ENCODE measurements at places on chromosomes 13 and 19.

- no peak for DNase-seq
Measured at GRCh38 chr13:88377852-88378251, 706.7 kb downstream of the SLITRK5 start.

GRCh38 chr13:46637213-46637612 is 84.2 kb downstream of the LRCH1 start:
- DNase-seq: no peak

DNA sequence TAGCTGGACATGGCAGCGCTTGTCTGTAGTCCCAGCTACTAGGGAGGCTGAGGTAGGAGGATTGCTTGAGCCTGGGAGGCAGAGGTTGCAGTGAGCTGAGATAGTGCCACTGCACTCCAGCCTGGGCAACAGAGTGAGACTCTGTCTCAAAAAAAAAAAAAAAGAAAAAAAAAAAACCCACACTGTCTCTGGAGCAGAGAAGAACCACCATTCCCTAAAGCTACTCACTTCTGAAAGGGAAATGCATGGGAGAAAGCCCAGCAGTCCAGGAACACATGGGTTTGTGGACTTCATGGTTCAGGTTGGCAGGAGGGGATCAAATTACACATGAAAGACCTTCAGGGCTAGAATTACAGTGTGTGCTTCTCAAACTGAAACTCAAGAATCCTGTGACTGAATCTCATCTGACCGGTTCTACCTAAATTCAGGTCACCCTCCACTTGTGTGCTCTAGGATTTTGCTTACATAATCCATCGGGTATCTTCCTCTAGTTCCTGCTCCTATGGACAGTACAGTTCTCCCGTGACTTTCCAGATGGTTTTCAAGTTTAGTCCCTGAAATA is 30.2 kb upstream of the CPB2 start:
- DNase-seq: no peak

- DNase-seq: no peak
Measured at GRCh38 chr13:35378939-35379338, 97.5 kb downstream of the MAB21L1 start.

- no peak for DNase-seq
Measured at GRCh38 chr19:51514866-51515481, 13.4 kb upstream of the SIGLEC12 start.

GRCh38 chr19:10037809-10038208 is 24.5 kb downstream of the RDH8 start:
- no peak for DNase-seq

GRCh38 chr19:29547361-29547960 is 21.7 kb downstream of the VSTM2B start:
- DNase-seq: no peak

DNA sequence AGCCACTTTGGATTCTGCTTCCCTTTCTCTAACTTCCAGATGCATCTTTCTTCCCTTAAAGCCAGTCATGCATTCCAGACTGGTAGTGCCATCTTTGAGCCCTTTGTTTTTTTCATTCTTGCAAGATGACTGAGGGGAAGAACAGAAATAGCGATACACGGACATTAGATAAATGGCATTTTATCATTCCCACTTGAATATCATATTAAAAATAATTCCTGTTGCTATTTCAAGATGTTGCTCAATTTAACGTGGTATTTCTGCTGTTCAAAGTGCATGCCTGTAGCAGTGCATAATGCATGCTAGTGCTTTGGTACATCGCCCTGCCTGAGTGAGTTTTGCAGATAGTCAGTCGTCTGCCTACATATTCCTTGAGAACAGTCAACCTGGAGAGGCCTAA is 140.6 kb upstream of the FRY start:
- no peak for DNase-seq

- no peak for DNase-seq
Measured at GRCh38 chr13:114082849-114083645, 49.4 kb downstream of the RASA3 start.

DNA sequence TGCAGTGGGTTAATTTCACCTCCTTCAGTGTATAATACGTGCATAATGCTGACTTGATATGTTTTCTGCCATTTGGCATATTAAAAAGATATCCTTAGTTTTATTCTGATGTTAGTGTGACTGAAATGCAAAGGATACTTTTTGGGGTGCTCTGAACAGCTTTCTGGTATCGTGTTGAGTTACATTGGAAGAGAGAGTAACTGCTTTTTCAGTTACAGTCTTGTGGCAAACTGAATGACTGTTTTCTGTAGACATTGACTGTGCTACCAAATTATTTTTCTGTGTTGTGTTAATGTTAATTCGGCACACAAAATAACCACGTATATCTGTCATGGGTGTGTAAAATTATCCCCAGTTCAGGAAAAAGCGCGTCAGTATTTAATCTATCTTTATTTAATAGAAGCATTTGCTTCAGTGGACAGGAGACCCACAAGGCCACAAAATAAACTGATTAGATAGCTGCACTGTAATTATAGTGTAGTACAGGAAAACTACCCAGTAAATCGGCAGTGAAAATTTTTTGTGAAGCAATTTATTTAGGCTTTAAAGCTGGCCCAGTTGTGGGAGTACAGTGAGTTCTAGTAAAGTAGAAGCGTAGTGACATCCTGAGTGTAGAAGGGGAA is 2.5 kb downstream of the URI1 start:
- no peak for DNase-seq

- DNase-seq: no peak
Measured at GRCh38 chr13:40160618-40161350, 505.3 kb downstream of the COG6 start.

DNA sequence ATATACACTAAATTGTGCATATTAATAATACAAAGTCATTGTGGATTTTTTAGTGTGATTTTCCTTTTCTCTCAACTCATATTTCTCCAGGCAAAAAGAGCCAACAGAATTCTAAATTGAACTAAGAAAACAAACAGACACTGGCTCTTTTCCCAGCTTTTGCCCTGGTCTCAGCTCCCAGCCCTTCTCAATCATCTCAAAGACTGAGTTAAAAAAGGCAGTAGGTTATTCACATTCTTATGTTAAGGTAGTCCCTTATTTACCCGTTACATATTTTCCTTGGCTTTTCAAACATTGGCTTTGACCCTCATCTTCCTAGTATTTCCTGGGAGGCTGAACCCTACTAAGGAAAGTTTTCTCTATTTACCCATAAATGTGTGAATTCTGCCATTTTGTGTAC is 753.6 kb downstream of the LIG4 start:
- DNase-seq: no peak

GRCh38 chr13:98984983-98985382 is 7.1 kb upstream of the DOCK9 start:
- DNase-seq: no peak

DNA sequence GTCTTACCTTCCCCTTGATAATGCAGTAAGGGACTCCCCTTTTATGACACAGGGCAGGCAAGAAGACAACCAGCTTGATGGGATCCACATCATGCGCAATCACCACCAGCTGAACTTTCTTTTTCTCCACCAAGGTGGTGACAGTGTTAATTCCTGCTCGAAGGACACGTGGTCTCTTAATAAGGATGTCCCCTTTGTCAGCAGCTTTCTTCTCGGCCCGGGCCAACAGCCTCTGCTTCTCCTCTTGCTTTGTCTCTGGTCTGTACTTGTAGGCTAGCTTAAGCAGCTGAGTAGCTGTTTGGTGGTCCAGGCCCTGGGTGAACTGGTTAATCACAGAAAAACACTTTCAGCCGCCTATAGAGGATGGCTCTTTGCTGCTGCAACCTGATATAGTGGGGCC is 8.0 kb downstream of the ZNF431 start:
- DNase-seq: no peak

GRCh38 chr19:21705393-21705792 is 62.0 kb downstream of the ZNF100 start:
- no peak for DNase-seq

- no peak for DNase-seq
Measured at GRCh38 chr13:112969692-112970338, 801 bp downstream of the MCF2L start.

- DNase-seq: no peak
Measured at GRCh38 chr19:51719251-51719988, 4.4 kb downstream of the HAS1 start.

- DNase-seq: no peak
Measured at GRCh38 chr13:78046331-78046730, 127.7 kb upstream of the EDNRB start.

DNA sequence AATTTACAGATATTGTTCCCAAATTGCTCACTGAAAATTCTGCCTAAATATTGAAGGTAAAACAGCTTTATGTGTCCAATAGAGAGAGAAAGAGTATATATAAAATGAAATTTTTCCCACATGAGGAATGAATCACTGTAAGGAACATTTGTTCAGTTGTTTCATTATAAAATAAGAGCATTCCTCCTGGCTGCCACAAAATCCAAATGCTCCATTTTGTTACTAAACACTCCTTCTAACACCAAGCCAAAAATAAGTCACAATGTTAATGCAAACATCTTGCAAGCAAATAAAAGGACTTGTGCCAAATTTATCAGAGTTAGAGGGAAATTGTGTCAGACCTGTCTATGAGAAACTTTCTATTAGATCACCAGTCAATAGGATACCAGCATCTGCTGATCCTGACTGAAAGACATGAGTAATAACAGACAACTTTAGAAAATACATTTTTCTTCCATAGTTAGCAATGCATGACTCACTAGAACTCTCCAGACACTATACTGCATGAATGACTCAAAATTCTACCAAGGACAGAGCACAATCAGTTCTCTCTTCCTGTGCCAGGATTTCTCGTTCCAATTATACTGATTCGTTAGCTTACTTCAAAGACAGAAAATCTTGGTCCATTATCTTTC is 83.5 kb upstream of the FNDC3A start:
- DNase-seq: no peak

DNA sequence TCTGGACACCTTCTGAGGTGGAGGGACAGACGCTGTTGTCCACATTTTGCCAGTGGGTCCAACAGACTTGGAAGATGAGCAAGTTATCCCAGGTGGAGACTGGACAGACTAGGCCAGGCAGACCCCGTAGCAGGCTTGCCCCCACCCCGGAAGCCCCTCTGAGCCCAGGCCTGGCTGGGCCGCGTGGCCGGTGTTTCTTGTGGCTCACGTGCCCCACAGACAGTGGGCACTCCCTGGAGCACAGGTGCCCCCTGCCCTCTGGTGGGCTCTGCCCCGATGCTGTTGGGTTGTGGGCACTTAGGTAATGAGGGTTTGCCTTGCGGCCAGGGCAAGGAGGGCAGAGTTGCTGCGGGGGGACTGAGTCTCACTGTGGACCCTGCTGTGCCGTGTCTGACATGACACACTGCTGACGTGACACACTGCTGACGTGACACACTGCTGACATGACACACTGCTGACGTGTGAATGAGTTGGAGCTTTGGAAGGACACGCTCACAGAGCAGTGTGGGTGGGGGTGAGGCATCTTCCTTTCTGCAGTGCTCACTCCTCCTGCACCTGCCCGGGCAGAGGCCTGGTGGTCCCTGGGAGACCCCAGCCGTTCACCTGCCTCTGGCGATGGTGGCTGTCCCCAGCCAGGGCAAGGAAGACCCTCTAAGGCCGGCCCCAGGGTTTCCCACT is 25.1 kb downstream of the DOT1L start:
- DNase-seq: no peak

GRCh38 chr13:56351041-56351440 is 789.7 kb upstream of the PRR20A start:
- DNase-seq: no peak

GRCh38 chr13:73299787-73300186 is 241.0 kb downstream of the KLF5 start:
- DNase-seq: no peak

- no peak for DNase-seq
Measured at GRCh38 chr19:40294560-40294959, 9.4 kb upstream of the AKT2 start.

DNA sequence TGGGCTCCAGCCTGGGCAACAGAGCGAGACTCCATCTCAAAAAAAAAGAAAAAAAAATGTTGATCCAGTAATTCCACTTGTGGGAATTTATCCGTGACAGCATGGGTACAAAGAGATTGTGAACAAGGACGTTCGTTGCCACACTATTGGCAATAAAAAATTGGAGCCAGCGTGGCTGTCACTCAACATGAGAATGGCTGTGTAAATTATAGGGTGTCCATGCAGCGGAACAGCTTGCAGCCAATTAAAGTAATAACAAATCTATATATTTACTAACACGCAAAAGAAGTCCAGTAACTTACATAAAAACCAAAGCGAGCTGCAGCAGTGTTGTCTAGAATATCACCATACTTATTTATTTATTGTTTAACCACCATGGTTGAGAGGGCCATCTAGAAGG is 19.3 kb downstream of the DPF1 start:
- no peak for DNase-seq

DNA sequence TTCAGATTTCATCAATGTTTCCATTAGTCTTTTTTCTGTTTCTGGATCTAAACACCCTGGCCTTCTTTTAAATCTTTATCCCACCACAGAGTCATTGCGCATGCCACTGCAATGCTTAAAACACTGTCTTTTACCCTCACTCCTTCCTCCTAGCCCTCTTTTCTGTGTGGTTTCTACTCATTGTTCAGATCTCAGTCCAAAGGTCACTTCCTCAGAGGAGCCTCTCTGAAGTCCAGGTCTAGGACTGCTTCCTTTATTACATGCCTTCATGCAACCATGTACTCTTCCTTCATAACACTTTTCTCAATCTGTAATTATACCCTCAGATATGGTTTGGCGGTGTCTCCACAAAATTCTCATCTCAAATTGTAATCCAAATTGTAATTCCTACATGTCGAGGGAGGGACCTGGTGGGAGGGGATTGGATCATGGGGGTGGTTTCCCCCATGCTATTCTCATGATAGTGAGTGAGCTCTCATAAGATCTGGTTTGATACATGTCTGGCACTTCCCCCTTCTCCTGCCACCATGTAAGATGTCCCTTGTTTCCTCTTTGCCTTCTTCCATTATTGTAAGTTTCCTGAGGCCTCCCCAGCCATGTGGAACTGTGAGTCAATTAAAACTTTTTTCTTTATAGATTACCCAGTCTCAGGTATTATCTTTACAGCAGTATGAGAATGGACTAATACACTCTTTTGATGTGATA is 808.9 kb downstream of the DIAPH3 start:
- DNase-seq: no peak

DNA sequence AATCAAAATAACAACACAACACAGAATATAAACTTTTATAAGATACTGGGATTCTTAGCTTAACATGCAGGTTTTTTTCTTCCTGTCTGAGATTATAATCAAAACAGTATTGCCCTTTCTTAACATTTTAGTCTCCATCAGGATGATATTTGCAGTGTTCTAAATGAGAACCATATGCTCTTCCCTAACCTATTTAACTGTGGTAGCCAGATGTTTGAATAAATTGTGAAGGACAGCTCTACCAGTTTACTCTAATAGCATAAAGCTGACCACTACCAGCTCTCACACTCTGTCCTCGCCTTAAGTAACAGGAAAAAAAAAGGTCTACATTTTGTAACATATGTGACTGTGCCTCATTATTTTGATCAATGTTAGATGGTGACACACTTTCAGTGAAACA is 618.7 kb upstream of the SGCG start:
- no peak for DNase-seq

DNA sequence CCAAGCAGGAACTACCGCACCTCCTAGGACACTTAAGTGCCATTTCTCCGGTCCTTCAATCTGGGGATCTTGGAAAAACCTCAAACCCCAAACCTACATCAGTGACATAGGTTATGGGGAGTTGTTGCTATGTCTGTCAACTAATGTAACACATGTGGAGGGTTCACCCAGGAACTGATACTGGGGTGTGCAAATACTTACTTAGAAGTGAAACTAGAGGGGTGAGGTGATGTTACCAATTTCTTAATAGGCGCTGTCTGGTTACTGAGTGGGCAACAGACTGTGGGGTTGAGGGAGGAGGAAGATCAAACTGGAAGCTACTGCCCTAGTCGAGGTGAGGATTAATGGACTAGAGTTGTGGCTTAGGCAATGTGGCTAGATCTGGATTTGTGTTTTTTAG is 1.9 kb downstream of the ZNF586 start:
- DNase-seq: no peak
